ENCODE measurements at places on chromosomes 12 and 14.

DNA sequence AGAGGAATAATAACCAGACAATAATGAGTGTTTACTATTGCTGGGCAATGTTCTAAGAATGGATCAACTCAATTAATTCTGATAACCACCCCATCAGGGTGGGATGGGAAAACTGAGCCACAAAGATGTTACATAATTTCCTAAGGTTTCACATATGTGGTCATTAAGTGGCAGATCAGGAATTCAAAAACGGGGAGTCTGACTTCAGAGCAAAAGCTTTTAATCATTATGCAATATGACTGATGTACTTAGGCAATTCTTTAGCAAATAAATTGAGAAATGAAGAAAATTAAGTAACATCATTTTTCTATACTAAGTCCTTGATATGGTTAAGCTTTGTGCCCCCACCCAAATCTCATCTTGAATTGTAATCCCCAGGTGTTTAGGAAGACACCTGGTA, 53.4 kb downstream of the PLCZ1 start:
- DNase-seq, result no peak

GRCh38 chr14:66330916-66331315, 155.3 kb upstream of the CCDC196 start:
- DNase-seq, result no peak

DNA sequence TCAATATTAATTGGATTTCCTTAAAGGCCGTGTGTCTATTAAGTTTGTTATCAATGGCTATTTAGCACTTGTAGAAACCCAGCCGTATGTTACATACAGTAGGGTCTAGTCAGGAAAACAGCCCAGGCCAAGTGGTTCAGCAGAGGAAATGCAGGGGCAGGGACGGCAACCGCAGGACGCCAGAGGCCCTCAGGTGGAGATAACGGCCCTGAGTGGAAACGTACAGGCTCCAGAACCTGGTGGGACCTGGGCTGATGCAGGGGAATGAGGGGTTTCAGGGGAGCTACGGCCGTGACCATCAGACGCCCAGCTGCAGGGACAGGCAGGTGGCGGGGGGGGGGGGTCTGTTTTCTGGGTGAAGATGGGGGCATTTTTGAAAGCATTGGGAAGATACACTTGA, 3.7 kb upstream of the ANKLE2 start:
- no peak for DNase-seq

- DNase-seq, result no peak
These were observed 322.7 kb downstream of the CEP128 start for GRCh38 chr14:80618751-80619329.

GRCh38 chr12:115035535-115036107, 351.6 kb upstream of the TBX3 start:
- DNase-seq, result no peak

- DNase-seq, result peak; percentile 38
These were observed 2.4 kb upstream of the MIPOL1 start for GRCh38 chr14:37195327-37195726.

GRCh38 chr12:122560138-122560537, 33.1 kb downstream of the KNTC1 start:
- DNase-seq, result no peak

GRCh38 chr14:65853407-65853955, 441.0 kb downstream of the FUT8 start:
- no peak for DNase-seq

DNA sequence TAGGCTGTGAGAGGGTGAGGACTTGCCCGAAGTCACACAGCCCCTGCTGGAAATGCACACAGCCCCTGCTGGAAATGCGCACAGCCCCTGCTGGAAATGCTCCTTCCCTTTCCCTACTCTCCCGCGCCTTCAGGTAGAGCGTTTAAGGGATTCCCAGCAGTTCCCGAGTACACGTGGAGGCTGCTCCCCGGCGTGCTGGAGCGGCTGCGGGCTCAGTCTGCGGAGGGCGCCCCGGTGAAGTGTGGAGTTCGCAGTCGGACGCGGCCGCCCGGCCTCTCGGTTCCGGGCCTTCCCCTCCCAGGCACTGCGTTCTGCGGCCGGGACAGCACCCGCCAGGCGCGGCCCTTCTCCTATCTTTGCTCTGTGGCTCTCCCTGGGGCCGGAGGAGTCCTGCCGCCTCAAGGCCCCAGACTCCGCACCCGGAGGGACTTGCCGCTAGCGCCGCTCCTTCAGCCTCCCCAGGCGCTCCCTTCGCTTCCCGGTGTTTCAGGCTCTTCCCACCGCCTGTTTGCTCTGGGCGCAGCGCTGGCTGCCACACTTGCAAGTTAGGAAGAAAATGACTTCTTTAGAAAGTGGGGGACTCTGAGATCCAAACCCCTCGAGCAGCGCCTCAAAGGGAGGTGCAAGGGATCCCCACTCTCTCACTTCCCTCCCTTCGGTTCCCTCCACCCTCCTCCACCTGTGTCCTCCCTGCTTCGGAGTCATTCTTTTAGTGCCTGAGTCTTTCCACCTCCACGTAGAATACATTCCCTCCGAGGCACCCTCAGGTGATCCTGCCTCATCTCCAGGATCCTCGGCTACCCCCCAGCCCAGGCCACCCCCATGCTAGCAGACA, 8.3 kb upstream of the TBX5 start:
- no peak for DNase-seq

DNA sequence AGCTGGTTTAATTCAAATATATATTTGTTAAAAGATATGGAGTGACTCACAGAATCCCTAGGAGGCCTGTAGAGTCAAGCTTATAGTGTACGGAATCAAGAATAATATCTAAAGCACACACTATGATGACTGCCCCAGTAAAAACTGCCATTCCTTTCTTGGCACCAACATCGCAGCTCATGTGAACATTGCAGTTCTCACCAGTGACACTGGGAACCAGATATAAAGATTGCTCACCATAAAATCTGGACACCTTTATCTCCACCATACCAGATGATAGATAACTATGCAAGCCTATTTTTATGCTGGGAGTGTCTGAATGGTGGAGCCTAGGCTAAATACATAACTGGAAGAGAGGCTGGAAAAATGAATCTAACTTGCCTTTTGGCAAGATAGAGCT, 463.9 kb upstream of the TBX3 start:
- DNase-seq, result no peak

DNA sequence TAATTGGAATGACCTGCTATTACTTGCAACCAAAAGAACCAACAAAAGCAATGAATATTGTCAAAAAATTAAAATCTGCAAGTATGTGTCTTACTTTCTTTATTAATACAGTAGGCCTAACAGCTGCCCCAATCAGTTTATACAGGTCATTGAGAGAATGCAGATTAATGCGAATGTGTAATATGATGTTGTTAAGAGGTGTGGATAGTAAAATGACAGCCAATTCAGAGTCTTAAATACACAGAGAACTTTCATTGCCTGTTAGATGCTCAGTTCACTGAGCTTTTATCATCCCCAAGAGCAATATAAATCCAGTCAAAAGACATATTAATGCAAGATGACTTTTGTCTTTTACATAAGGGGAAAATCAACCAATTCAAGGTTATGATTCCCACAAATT, 58.7 kb downstream of the STXBP6 start:
- DNase-seq, result no peak

DNA sequence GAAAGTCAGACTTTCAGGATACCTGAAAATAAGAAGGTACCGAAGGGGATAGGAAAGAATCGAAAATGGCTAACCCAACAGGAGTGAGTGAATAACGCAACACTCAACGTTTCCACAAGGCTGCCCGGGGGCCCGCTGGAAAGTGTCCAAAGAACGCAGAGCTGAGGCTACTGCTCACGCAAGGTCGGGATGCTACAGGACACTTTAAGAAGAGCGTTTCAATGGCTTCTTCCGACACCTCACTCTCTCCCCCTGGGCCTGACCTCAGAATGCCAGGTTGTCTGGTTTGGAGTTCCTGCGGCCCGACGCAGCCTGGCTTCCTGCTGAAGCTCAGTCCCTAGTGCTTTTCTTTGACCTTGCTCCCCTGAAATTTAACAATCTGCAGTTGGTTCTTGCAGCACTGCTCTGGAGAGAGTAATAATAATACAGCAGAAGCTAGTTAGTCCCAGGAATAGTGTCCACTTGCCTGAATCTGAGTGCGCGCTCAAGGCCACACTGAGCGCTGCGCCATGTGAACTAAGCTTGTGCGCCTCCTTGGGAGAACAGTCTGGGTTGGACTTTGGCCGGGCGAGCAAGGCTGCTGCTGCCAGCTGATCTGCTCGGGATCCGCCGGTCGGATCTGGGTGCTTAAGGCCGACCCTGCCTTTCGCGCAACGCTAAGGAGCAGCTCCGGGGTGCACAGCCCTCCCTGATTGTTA, 2.0 kb upstream of the ALX1 start:
- DNase-seq, result no peak

DNA sequence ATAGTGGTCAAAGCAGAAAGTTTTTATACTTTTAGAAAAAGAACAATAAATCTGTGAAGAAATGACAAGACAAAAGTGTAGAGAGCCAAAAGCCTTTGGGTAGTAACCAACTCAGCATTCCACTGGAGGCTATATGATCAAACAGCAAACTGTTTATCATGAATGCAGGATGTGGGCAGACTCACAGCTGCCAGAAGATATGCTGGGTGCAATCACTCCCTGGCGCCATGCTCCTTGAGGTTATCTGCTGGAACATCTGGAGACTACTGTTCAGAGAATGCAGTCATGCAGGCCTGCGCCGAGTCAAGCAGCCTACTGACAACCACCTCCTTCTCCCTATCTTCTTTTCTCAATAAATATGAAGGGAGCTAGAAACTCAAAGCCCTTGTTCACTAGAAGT, 49.0 kb upstream of the SLC8A3 start:
- no peak for DNase-seq

GRCh38 chr14:33279865-33280264, 341.2 kb downstream of the NPAS3 start:
- DNase-seq, result no peak

DNA sequence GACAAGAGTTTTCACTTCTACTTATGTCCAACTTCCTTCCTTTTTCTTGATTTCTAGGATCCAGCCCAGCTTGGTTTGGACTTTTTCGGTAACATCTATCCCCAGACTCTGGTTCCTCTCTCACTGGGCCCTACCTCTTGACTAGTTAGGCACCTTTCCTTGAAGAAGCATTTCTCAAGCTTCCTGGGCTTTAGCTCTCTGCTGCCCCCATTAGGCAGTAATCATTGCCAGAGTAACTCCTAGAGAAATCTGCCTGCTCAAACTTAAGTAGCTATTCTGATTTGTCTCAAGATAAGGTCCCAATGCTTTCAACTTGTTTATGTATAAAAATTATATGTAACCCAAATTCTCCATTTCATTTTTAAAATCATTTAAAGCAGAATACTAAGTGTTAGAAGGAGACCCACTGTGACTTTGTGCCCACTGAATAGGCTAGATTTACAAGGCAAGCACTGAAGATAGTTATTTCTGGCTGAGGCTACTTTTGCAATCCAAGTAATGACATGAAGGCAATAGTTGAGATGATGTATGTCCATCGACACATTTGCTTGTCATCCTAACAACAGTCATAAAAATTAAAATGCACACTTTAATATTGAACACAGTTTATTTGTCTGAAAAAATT, 275.0 kb upstream of the G2E3 start:
- DNase-seq, result no peak

GRCh38 chr14:38799671-38800070, 303.4 kb downstream of the SEC23A start:
- DNase-seq, result no peak
